ENCODE measurements at places on chromosomes 1 and 21. TPM values are rescaled to one million over a fixed set of nuclear protein-coding genes. Genes with fewer than 3 reads are reported as not detected.

The MCOLN3 gene
- total RNA-seq: 11.5 TPM

The GNG12 gene
- not detected for total RNA-seq

The ELAPOR1 gene
- 2.4 TPM for total RNA-seq

The NDUFS2 gene
- 90.4 TPM for total RNA-seq

The PCSK9 gene
- not detected for total RNA-seq

The RAB3B gene
- 0.07 TPM for total RNA-seq
